ENCODE measurements at places on chromosomes 5 and 9. TPM values are rescaled to one million over a fixed set of nuclear protein-coding genes. Genes with fewer than 3 reads are reported as not detected.

Gene NTRK2
- 1.0 TPM for total RNA-seq

Gene LCN9
- not detected for total RNA-seq

Gene SLC4A9
- total RNA-seq, result 0.07 TPM

Gene C5orf52
- not detected for total RNA-seq

Gene TMEM215
- total RNA-seq, result not detected

Gene PPP1R26
- total RNA-seq, result 15.6 TPM

Gene CHSY3
- total RNA-seq, result 41.9 TPM

Gene PLAC8L1
- total RNA-seq, result 0.52 TPM

Gene CCDC152
- total RNA-seq, result 0.26 TPM

Gene SPATA31C1
- total RNA-seq, result not detected

Gene NEUROG1
- not detected for total RNA-seq

Gene KIF4B
- under 0.01 TPM for total RNA-seq

Gene PCDH1
- total RNA-seq, result 6.3 TPM

Gene DMRT3
- total RNA-seq, result not detected

Gene CDO1
- 10.9 TPM for total RNA-seq

Gene GDNF
- 0.13 TPM for total RNA-seq

Gene NMUR2
- total RNA-seq, result not detected

Gene TMEM171
- total RNA-seq, result 1.3 TPM

Gene TPPP
- 0.43 TPM for total RNA-seq

Gene ALDH1A1
- 2.8 TPM for total RNA-seq

Gene SPINK7
- total RNA-seq, result not detected

Gene PCDHB15
- 0.91 TPM for total RNA-seq

Gene BRD9
- total RNA-seq, result 43.3 TPM

Gene OSMR
- 241 TPM for total RNA-seq

Gene NUTM2F
- not detected for total RNA-seq

Gene SHOC1
- under 0.01 TPM for total RNA-seq

Gene GRM6
- not detected for total RNA-seq

Gene MEIKIN
- not detected for total RNA-seq

Gene PPIP5K2
- total RNA-seq, result 36.4 TPM

Gene GLRA1
- total RNA-seq, result not detected

Gene ACTL7A
- total RNA-seq, result not detected

Gene GPSM1
- 41.5 TPM for total RNA-seq

Gene IPPK
- 14.7 TPM for total RNA-seq

Gene HACD4
- total RNA-seq, result 2.0 TPM

Gene NMRK1
- total RNA-seq, result 25.4 TPM
